ENCODE measurements at places on chromosomes 13 and 19. TPM values are rescaled to one million over a fixed set of nuclear protein-coding genes. Genes with fewer than 3 reads are reported as not detected.

KIR2DL1 gene
- not detected for polyA plus RNA-seq

TRMT1 gene
- 22.7 TPM for polyA plus RNA-seq

DNA sequence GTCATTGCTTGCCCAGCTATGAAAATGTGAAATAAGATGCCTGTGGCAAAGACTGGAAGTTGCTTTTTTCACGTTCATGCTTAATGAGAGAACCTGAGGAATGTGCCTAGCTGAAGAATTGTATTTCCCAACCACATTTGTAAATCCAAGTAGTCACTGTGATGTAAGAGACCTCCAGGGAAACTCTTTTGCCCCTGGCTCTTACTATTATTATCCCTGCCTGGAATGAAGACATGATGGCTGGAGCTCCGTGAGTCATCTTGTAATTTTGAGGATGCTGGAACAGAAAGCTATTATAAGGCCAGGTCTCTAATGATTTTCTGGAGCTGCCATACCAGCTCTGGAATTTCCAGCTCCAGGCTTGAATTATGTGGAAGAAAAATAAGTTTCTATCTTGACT lies 894.3 kb downstream of the DIAPH3 start:
- peak; percentile 8 for DNase-seq

- no peak for DNase-seq
Measured at GRCh38 chr19:13077240-13077639, 25.4 kb downstream of the LYL1 start.

- DNase-seq: no peak
Measured at GRCh38 chr19:49749771-49750170, 13.3 kb downstream of the TSKS start.

DNA sequence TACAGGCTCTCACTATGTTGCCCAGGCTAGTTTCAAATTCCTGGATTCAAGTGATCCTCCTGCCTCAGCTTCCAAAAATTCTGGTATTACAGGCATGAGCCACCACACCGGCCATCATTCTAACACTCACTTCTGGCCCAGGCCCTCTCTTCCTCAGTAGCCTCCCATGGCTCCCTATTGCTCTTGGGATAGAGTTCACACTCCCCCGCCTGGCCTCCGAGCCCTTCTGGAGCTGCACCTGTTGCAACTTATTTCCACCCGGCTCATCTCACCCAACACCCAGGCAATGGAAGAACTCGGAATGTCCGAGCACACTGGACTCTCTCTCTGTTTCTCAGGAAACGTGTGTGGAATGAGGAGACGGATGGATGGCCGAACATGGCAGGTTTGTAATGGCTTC lies 9.0 kb upstream of the SBK3 start:
- DNase-seq: no peak

GRCh38 chr13:24192057-24192810 lies 31.7 kb downstream of the SPATA13 start:
- no peak for DNase-seq

- peak; percentile 38 for DNase-seq
Measured at GRCh38 chr13:97659602-97660001, 225.6 kb downstream of the RAP2A start.

DNA sequence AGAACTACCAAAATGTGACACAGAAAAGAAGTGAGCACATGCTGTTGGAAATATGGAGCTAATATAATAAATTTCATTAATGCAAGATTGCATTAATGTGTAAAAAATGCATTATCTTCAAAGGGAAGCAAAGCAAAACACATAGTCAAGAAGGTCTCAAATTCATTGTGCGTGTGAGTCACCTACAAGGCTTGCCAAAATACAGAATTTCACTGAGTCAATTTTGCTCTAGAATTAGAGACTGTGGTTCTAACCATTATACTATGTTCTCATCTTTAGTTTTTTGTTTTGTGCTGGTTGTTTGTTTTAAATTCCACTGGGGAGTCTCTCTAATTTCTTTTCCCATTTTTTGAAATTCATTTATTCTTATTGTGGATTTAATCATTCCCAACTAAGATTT lies 149.8 kb upstream of the SLITRK1 start:
- DNase-seq: no peak

- no peak for DNase-seq
Measured at GRCh38 chr19:44702551-44703176, 3.7 kb downstream of the CEACAM16 start.

LIM2 gene
- not detected for polyA plus RNA-seq

FCAR gene
- polyA plus RNA-seq: not detected

GPR42 gene
- polyA plus RNA-seq: not detected

ZNF43 gene
- 4.8 TPM for polyA plus RNA-seq

C1QTNF9 gene
- not detected for polyA plus RNA-seq

DNA sequence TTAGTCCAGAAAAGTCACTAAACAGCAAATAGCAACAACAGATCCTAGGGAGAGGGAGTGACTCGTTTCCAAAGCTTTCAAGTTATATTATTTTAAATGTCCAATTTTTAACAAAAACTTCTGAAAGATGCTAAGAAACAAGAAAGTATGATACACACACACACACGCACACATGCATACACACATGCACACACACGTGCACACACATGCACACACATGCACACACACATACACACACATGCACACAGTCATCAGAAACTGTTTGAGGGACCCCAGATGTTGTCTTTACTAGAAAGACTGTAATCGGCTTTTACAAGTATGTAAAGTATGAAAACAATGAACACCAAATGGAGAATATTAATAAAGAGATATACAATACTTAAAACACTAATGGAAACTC lies 825.4 kb downstream of the UQCRFS1 start:
- DNase-seq: no peak

GRCh38 chr19:18867751-18868150 lies 28.2 kb downstream of the CERS1 start:
- no peak for DNase-seq

SLAIN1 gene
- polyA plus RNA-seq: 6.0 TPM

DNA sequence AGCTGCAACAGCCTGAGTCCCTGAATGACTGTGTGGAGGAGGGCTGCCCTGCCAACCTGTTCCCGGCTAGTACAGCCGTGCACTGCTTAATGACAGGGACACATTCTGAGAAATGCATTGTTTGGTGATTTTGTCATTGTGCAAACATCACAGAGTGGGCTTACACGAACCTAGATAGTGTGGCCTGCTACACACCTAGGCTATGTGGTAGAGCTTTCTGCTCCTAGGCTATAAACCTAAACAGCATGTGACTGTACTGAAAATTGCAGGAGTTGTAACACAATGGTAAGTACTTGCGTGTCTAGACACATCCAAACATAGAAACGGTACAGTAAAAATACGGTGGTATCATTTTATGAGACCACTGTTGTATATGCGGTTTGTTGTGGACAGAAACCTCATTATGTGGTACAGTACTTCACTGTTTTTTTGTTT lies 35.0 kb downstream of the VASP start:
- no peak for DNase-seq

OR7A5 gene
- not detected for polyA plus RNA-seq

DNA sequence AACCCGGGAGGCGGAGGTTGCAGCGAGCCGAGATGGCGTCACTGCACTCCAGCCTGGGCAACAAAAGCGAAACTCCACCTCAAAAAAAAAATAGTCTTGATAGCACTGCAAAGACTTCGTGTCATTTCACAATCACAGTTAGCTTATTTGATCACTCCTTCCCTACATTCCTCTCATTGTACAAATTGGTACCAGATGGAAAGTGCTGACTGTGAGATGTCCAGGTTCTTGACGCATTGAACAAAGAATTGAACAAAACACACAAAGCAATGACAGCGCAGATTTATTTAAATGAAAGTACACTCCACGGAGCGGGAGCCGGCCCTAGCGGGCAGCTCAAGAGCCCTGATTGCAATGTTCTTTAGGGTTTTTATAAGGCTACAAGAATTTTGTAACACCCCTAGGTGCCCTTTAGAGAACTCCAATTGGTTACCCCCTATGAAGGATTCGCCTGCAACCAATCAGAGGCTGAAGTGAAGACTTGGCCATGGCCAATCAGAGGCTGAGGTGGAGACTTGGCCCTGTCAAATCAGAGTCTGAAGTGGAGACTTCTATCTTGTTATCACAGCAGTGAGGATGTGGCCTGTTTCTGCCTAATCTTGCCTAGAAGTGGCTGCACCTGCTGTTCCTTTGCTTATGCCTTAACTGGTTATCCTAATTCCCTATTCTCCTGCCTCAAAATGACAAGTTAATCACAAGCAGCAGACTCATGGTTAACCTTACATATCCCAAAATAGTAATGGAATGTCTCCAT lies 16.7 kb downstream of the ZNF556 start:
- DNase-seq: no peak

EFNB2 gene
- polyA plus RNA-seq: 12.7 TPM

DNA sequence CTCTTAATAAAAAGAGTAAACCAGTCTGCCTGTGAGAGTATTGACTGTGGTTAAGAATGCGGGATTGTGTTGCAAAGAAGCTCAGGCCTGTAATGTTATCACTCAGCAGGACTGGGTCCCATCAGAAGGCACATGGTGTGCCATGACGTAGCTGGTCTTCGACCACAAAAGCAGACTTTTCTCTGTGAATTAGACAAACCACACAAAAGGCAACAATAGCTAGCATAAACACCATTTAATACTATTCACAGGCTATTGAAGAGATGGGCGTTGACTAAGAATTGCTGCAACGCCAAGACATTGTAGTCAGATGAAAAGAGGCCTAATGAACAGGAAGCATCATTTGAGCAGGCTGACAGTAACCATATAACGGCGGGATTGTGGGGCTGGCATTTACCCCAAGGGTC lies 235.6 kb upstream of the SOX21 start:
- DNase-seq: no peak

DNA sequence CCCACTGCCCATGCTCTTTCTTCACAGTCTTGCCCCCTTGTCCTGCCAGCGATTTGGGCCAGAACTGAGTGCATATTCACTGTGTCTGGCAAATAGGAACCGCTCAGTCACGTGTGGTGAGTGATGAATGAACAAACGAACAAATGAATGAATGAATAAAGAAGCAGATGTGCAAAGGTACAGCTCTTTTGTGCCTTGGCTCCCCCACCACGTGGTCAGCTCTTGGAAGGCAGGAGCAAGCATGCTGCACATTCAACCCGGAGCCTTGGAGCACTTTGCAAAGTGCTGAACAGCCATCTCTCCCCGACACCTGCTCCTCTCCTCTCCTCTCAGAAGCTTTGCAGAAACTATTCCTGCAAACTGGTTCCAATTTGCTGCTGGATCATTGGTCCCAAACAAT lies 52.4 kb downstream of the LATS2 start:
- no peak for DNase-seq

DNA sequence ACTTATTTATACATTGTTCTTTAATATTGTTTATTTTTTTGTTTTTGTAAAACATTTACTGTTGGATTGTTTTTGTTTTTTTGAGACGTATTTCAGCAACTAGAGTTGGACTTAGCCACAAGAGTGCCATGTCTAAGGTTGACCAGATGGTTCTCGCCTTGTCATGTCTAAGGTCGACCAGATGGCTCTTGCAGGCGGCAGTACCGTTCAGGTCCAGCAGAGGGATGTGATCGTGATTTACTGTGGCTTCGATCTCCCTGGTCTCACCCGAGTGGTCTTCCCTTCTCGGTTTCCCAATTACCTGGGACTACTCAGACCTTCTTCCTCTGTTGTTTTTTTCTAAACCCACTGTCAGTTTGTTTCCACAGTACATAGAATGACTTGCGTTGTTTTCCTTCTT lies 1438.6 kb downstream of the UQCRFS1 start:
- DNase-seq: no peak

- no peak for DNase-seq
Measured at GRCh38 chr13:74004109-74004508, 130.1 kb downstream of the KLF12 start.

GRCh38 chr13:98299966-98300350 lies 122.9 kb upstream of the RNF113B start:
- no peak for DNase-seq

- no peak for DNase-seq
Measured at GRCh38 chr19:48615231-48616040, 560 bp upstream of the FAM83E start.

GRCh38 chr13:24784319-24784718 lies 20.4 kb downstream of the RNF17 start:
- DNase-seq: no peak

DNA sequence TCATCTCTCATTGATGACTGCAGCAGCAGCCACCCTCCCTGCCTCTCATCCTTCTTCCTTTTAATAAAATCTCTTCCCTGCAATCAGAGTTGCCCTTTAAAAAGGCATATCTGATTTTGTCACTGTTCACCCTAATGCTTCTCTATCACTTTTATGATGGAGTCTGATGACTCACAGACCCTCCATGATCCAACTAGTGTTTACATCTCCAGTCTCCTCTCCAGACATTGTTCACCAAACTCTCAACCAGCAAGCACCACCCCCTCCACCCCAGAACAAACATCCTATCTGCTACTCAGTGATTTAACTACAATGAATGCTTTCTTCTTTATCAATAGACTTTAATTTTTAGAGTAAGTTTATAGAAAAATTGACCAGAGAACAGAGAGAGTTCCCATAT lies 59.5 kb downstream of the TNFSF11 start:
- no peak for DNase-seq

- peak; percentile 40 for DNase-seq
Measured at GRCh38 chr19:41325947-41326706, 16.2 kb downstream of the CCDC97 start.

GRCh38 chr19:43541920-43542650 lies 9.1 kb downstream of the ZNF575 start:
- no peak for DNase-seq

GRCh38 chr19:16285769-16286498 lies 38.7 kb upstream of the KLF2 start:
- no peak for DNase-seq

GRCh38 chr13:62251734-62252133 lies 836.1 kb upstream of the PCDH20 start:
- DNase-seq: no peak

OLFM2 gene
- polyA plus RNA-seq: 5.4 TPM

DNA sequence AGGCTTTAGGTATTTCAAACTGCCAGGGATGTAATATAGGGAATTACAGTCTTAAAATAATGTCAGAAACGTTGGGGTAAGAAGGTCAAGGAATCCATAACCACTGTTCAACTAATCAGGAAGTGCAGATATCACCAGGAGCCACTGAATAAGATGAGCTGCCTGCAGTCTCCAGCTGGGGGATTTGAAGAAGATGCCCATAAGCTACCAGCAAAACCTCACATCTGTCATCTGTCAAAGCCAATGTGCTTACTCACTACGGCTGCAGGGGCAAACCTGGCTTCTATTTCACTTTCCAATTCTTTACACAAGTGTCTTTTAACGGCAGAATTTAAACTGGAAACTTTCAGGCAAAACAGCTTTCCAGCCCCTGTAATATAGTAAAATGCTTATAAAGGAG lies 1410.1 kb upstream of the ATXN8OS start:
- no peak for DNase-seq

CALR3 gene
- polyA plus RNA-seq: not detected

DNA sequence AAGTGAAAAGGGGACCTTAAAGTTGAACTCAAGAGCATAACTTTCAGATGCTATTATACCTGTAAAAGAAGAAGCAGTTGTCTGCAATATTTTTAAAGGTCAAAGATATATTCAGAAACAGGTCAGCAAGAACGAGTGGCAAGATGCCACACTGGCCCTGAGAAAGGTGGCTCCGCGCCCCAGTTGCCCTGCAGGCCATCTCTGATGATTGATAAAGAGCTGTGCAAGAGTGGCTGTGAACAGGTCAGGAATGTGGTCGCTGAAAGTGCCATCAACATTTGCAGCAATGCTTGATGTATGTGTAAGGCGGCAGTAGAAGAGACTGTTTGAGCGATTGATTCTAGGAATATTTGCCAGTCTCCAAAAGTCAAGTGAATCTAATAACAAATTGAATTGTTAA lies 664.2 kb upstream of the SLC10A2 start:
- DNase-seq: no peak

- DNase-seq: no peak
Measured at GRCh38 chr19:18789883-18790565, 1.1 kb downstream of the COMP start.

- DNase-seq: peak; percentile 79
Measured at GRCh38 chr19:2888731-2889224, 11.9 kb upstream of the ZNF57 start.

ARGLU1 gene
- polyA plus RNA-seq: 39.0 TPM
